ENCODE measurements at places on chromosomes 6 and 20.

DNA sequence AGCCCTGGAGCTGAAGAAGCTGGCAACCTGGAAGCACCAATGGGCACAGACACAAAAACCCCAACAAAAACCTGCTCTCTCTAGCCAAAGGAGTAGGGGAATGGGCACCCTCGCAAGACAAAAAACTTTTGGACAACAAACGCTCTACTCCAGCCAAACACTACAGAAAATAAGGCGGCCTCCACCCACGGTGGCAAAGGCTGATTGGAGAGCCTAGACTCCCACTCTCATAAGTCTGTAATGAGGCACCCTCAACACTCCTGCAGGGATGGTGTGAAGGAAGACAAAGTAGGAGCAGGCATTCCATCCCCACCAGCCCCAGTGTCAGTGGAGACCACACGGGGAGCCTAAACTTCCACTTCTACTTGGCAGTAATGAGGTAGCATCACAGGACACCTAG lies 8.8 kb downstream of the TTI1 start:
- no peak for DNase-seq

GRCh38 chr20:58246346-58246745 lies 17.9 kb upstream of the ANKRD60 start:
- DNase-seq: no peak

DNA sequence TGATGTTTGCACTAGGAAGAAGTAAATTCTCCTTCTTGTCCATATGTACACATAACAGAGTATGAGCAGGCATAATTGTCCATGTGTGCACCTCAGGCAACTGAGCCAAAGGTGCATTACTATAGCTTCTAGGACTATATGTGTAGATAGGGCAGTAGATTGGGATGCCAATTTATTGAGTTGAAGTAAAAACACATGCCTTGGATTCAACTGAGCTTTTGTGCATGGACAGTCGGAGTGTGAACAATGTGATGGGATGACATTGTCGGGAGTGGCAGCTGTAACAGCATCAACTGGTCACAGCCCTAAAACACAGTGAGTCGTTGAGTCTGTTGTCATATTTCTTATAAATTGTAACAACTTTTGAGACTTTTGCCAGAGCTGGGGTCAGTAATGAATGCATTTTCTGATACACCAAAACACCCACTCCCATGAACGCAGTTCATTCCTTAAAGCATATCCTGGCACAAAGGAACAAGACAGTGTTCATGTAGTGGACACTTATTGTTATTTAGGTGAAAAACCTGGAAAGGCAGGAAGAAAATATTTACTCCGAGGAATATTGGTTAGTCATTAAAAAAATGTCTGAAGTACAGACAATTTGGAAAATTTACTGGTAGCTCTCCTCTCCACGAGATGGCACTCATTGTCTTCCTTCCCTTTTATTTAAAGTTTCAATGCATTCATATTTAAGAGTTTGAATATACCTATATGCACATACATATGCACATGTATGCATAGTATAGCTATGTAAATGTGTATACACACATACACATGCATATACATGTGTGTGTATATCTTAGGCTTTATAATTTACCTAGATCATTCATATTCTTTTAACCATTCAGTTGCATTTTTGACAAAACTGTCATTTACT lies 302.0 kb upstream of the STXBP5 start:
- no peak for DNase-seq

GRCh38 chr6:8057263-8057662 lies 6.9 kb downstream of the BLOC1S5 start:
- DNase-seq: peak; percentile 26

DNA sequence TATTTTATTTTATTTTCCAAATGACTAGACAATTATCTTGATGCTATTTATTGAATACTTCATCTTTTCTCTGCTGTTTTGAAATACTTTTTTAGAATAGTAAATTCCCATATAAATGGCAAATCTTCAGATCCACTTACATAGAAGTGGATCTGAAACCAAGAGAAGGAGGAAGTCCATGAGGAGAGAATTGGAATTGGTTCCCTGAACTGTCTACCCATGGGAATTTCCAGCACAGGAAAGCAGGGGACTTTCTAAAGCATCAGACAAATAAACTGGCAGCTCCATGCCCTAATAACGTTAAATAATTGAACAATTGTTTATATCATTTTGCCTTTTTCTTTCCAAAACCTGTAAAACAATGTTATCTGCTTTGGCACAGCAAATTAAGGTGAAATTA lies 47.1 kb upstream of the PNRC1 start:
- DNase-seq: no peak

- DNase-seq: no peak
These were observed 269.9 kb downstream of the BCKDHB start for GRCh38 chr6:80376411-80376810.

DNA sequence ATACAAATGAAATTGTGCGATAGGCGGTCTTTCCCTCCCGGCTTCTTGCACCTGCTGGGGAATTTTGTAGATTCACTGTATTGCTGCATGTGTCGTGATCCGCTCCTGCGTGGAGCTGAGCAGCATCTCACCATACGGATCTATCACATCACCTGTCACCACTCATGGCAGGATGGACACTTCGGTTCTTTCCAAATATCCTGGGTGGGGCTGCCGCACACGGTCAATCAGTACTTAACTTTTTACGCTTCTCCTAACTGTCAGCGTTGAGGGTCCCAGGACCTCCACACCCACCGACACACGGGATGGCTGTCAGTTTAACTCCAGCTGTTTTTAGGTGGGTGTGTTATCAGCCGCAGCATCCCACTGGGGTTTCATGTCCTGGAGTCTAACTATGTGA lies 19.2 kb downstream of the TAF4 start:
- no peak for DNase-seq

DNA sequence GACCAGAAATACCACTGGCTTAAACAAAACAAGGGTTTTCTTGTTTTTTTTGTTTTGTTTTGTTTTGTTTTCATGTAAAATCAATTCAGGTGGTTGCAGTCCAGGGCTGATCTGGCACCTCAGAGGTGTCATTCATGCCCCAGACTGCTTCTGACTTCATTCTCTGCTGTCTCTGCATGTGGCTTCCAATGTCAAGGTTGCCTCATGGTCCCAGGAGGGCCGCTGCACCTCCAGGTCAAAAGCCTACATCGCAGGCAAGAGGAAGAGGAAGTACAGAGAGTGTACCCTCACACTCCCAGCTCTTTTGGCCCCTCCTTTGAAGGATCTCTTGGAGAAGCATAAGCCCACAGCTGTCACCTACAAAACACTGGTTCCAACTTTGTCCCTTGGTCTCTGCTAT lies 1.4 kb upstream of the BTN3A1 start:
- no peak for DNase-seq

DNA sequence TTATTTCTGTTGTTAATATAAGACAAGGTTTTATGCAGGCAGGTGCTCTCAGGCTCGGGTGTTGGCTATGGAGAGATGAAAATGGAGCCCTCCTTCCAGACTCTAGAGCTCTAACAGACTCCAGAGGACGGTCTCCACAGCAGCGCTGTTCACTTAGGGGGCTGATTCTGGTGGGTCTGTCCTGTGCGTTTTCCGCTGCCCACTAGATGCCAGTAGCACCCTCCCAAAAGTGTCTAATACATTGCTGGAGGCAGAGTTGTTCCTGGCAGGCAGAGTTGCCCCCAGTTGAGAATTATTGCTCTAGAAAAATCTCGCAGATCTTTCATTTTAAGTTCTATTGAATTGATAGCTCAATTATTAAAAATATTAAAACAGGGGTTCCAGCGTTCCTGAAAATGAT lies 109.9 kb downstream of the MAP3K4 start:
- no peak for DNase-seq

GRCh38 chr6:31476515-31477139 lies 21.3 kb upstream of the MICB start:
- no peak for DNase-seq

GRCh38 chr6:110013386-110013785 lies 35.3 kb downstream of the GPR6 start:
- DNase-seq: no peak

GRCh38 chr6:64170316-64170715 lies 534.7 kb downstream of the PHF3 start:
- no peak for DNase-seq

DNA sequence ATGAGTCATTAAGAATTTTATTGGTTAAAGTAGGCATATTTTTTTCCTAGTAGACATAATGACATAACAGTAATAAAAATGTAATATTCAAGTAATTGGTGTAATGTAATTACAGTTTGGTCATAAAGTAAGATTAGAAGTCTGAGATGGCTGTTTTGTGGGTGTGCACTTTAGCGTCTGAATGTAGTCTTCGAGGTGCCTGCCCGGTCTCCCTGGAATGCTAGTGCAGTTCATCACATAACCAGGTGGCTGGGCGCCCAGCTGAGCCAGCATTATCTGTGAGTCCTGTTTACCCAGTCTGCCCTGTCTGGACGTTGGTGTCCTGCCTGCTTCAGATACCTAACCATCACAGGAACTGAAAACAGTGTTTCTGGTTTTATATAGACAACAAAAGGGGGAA lies 419.1 kb downstream of the CDC5L start:
- peak; percentile 50 for DNase-seq

DNA sequence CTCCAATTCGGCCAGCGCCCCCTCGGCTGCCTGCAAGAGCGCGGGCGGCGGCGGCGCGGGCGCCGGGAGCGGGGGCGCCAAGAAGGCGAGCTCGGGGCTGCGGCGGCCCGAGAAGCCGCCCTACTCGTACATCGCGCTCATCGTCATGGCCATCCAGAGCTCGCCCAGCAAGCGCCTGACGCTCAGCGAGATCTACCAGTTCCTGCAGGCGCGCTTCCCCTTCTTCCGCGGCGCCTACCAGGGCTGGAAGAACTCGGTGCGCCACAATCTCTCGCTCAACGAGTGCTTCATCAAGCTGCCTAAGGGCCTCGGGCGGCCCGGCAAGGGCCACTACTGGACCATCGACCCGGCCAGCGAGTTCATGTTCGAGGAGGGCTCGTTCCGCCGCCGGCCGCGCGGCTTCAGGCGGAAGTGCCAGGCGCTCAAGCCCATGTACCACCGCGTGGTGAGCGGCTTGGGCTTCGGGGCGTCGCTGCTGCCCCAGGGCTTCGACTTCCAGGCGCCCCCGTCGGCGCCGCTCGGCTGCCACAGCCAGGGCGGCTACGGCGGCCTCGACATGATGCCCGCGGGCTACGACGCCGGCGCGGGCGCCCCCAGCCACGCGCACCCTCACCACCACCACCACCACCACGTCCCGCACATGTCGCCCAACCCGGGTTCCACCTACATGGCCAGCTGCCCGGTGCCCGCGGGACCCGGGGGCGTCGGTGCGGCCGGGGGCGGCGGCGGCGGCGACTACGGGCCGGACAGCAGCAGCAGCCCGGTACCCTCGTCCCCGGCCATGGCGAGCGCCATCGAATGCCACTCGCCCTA lies 963 bp downstream of the FOXF2 start:
- no peak for DNase-seq

GRCh38 chr20:5796331-5797040 lies 46.3 kb downstream of the SHLD1 start:
- DNase-seq: no peak

- DNase-seq: no peak
These were observed 5.5 kb upstream of the ARMC12 start for GRCh38 chr6:35731414-35731735.

GRCh38 chr6:155786528-155786927 lies 330.9 kb upstream of the NOX3 start:
- no peak for DNase-seq

GRCh38 chr20:22909436-22909835 lies 125.7 kb upstream of the SSTR4 start:
- DNase-seq: no peak

DNA sequence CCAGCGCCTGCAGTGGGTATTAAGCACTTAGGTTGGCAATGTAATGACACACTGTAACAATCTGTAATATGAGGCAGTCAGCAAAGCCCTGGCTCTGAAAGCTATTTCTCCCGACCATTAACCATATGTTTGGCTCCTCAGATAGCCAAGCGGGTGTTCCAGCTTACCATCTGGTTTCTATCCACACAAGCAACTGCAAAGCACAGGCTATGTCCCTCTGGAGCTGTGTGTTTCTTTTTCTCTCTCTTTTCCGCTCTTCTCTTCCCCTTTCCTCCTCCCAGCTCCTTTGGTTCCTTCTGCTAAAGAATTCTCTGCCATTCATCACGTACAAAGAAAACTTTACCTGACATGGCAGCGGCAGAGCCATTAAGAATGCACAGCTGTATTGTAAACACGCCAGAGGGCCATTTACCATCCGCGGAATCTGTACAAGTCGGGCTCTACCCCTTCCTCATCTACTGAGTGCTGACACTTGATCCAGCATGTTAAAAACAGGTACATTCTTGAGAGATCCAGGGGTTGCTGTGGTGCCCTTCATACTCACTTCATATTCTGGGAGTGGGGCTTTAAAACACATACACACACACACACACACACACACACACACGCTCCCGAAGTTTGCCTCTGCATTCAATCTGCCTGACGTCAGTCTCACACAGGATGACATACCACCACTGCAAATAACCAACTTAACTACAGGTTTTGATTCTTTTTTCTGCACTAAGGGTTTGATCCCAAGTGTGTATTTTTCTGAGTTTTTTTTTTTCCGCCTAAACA lies 77.2 kb downstream of the BACH2 start:
- peak; percentile 15 for DNase-seq

- no peak for DNase-seq
These were observed 58.1 kb downstream of the UQCC1 start for GRCh38 chr20:35353646-35354045.

All from LNCaP clone FGC (cell line).